ENCODE measurements at places on chromosomes 12 and 14.

- DNase-seq = peak; percentile 4
Observed at GRCh38 chr14:46048127-46048526, 603.5 kb downstream of the RPL10L start.

DNA sequence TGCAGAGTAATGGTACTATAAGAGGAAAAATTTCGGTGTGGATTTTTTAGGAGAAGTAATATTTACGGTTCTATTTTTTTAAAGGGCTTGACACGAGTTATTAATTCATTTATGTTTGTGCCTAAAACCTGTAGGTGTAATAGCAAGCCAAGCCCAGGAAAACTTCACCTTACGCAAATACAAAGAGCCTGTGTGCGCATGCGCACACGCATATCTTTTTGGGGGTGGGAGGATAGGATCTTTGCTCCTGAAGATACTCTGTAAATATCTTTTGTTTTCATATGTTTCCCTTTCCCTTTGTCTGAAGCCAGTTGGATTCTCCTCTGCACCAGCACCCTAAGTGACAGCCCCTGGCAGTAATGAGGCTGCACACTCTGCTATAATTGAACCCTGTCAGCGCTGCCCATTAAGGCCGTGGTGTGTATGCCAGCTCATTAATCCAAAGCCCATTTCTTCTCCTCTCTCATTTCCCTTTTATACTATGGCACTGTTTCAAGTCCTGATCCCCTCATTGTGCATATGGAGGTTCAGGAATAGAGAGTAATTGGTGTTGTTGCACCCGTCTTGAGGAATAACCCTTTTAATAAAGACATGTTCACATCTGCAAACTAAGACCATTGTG is 327.2 kb upstream of the E2F7 start:
- DNase-seq = no peak

- no peak for DNase-seq
Observed at GRCh38 chr12:80325167-80325959, 118.7 kb upstream of the PTPRQ start.

GRCh38 chr12:40752011-40752410 is 59.8 kb downstream of the CNTN1 start:
- no peak for DNase-seq

DNA sequence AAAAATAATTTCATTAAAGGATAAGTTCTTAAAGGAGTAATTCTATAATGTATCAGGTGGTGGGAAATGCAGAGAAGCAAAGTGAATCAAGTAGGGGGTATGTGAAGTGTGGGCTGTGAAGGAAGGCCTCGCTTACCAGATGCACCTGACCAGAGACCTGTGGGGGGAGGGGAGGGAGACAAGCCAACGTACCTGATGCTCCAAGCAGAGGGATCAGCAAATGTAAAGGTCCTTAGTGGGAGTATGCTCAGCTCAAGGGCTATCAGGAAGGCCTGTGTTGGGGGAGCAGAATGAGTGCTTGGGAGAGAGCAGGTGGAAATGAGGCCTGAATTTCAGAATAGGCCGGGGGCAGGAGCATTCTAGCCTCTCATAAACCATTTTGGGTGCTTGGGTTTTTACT is 57.1 kb downstream of the ANO4 start:
- DNase-seq = no peak

DNA sequence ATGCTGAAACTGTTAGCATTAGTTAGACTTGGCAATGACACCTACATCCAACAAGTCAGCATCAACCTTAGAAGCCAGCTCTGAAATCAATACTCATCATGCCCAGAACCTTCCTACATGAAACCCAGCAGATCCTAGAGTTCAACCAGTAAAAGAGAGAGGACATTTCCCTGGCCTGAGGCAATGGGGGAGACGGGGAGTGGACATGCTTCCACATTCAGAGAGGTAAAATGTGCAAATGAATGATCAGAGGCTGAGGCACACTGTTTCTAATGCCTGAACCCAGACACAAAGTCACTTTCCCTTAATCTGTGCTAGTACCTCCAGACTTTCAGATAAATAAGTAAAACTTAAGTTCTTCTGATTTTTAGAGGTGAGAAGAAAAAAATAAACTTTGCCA is 34.5 kb downstream of the ERO1A start:
- DNase-seq = no peak

DNA sequence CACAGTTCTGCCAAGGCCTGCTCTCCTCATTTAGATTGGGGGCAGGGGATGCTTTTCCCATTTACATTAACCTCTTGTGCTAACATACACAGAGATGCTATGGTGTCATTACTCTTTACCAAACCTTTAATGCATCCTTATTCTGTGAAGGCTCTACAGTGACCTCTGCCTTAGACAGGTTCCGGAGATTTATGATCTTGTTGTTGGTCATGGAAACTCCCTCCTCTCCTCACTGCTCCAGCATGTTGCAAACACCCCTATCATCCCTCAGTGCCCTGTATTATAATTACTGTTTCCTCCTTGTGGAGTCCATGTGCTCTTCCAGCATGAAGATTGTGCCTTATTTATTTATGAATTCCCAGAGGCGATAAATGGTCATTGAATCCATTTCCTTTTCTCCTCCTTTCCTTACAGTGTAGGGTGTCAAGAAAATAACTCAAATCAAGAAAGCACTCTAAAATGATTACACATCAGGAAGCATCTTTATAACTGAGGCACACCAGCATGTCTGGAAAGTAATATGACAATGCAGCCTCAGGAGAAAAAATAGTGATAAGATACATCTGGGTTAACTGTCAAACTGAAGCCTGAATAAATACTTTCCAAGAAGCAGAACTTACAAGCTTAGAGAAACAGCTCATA is 37.8 kb downstream of the RTN1 start:
- no peak for DNase-seq

GRCh38 chr12:127485528-127485927 is 781.4 kb upstream of the TMEM132C start:
- peak; percentile 22 for DNase-seq

GRCh38 chr14:96167224-96168148 is 37.2 kb upstream of the BDKRB2 start:
- peak; percentile 77 for DNase-seq

Data from HTR-8/SVneo (cell line).